Esophagus squamous epithelium (tissue), 5 donors: ENCODE measurements at places on chromosomes 6 and 20.

DNA sequence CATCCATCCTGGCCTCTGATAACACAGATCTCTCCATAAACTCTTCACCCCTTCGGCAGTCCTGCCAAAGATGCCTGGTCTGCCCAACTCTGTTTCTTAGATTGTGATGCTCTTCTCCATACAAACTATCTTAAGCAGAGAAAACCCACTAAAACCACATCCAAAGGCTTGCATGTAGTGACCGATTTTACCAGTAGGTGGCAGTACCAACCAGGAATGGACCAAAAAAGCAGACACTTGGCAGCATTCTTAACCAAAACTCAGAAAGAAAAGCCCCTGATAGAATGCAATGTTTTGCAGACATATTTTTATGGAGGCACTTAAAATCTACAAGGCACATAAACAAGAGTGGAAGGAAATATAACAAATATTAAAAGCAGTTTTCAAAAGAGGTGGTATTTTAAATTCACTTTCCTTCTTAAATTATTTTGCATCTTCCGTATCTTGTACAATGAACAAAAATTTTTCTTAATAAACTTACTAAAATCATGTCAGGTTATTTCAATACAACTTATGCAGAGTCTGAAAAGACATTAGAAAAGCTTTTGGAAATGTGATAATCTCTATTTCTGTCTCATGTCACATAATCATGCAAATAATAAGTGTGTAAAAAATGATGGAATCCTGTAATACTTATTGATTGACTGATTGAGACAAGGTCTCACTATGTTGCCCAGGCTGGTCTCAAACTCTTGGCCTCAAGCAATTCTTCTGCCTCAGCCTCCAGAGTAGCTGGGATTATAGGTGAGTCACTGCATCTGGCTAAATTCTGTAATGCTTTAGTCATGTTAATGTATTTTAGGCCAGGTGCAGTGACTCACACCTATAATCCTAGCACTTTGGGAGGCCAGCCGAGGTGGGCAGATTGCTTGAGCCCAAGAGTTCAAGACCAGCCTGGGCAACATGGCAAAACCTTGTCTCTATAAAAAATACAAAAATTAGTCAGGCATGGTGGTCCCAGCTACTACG lies 29.4 kb downstream of the LRP11 start:
- no peak for DNase-seq

DNA sequence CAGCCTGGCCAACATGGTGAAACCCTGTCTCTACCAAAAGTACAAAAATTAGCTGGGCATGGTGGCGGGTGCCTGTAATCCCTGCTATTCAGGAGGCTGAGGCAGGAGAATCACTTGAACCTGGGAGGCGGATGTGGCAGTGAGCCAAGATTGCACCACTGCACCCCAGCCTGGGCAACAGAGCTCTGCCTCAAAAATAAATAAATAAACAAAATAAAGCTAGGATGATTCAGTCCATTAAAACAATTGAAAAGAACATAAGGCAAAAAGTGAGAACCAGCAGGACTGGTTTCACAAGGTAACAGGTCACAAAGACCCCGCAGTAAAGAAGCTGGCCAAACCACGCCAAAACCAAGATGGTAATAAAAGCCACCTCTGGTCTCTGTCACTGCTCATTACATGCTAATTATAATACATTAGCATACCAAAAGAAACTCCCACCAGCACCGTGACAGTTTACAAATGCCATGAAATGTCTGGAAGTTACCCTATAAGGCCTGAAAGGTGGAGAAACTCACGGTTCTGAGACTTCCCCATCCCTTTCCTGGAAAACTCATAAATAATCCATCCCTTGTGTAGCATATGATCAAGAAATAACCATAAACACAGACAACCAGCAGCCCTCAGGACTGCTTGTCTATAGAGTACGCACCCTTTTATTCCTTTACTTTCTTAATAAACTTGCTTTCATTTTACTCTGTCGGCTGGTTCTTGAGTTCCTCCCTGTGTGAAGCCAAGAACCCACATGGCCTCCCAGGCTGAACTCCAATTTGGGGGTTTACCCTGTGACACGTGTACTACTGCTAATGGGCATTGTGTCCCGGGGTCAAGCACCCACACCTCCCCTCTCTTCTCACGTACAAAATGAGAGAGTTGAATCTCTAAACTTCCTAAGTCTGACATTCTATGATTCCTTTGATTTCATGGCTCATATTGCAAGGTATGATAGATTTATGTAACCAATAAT lies 10.2 kb downstream of the LAMA4 start:
- DNase-seq = no peak

DNA sequence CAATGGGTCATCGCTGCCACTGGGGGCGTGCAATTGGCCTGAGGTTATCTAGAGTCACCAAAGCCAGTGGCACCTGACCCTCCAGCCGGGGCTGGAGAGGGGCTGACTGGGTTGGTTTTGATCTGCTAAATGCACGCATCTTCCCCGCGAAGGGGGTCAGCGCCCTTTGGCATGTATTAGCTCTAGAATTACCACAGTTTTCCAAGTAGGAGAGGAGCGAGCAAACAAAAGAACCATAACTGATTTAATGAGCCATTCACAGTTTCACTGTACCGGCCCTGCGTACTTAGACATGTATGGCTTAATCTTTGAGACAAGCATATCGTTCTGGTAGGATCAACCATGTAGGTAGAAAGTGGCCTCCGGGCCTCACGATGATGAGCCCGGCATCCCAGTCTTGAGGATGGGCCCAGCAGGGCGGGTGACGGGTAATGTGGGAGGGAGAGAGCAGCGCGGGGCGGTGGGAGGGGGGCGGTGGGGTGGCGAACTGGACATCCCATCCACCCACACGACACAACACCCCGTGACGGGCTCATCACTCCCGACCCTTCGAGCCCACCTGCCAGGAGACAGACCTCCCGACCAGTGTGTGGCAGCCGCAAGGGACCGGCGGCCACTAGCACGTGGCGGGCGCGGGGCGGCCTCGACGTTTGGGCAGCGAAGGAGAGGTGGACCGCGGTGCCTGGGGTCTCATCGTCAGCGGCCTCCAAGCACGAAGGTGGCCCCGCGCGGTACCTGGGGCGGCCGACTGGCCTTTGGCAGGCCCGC lies 1957.5 kb upstream of the DEFB115 start:
- no peak for DNase-seq

DNA sequence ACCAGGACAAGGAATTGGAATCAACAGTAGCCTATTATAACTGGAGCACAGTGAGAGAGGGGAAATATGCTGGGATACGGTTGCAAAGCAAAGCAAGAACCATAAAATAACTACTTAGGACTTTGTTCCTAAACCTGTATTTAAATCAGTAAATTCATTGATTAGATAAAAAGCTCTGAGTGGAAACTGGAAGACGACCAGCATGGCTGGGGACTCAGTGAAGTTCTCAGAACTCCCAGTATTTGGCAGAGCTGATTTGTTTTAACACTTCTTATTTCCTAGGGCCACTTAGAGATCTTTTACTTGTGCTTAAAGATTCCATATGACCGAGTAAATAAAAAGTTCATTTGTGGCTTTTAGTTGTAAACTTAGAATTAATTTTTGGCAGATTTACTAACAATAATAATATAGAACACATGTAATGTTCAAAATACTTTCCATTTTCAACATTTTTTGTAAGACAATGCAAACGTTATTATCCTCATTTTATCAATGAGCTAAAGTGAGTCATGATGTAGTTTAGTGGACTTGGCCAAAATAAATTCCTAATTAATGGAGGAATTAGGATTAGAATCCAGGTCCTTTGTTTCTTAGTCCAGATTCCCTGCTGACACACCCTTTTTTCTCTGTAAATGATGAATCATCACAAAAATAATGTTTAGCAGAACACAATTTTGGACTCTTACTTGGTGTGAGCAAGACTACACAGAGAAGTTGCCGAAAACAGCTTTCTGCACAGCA lies 392.9 kb downstream of the GJA1 start:
- DNase-seq = no peak

- no peak for DNase-seq
These were observed 17.5 kb upstream of the FAM110A start for GRCh38 chr20:815914-816606.

GRCh38 chr6:34947561-34947960 lies 58.5 kb downstream of the ANKS1A start:
- no peak for DNase-seq

- DNase-seq = no peak
These were observed 29.7 kb upstream of the EXOC2 start for GRCh38 chr6:722608-723007.

DNA sequence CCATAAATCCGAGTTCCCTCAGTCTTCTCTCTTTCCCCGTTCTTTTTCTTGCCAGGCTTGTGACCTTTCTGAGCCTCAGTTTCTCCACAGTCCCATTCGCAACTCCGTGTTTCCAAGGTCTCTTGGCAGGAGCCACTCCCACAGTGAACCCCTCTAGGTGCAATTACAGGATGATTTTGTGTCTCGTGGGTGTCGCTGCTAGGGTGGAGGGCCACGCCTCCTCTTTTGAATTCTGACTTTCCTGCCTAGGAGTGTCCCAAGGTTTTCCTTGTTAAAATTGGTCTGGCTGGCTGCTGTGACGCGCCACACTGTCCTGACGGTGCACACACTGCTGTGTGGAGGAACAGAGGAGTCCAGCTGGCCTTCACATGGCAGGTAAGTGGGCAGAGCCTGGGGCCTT lies at the start of gene TGM6:
Gene TGM6, plus strand, starts transcription at position 301 of the 400 bp plus-strand sequence. Its CDS starts 68 bp downstream, at position 369.
- DNase-seq = no peak

- DNase-seq = no peak
These were observed 71.7 kb downstream of the RCAN2 start for GRCh38 chr6:46419576-46420002.

GRCh38 chr6:83514866-83515466 lies 2.6 kb downstream of the PRSS35 start:
- no peak for DNase-seq

GRCh38 chr20:35226126-35226883 lies at the start of gene MMP24:
MMP24 (plus strand) TSS chr20:35226690; CDS start chr20:35226739, 49 bp downstream.
- no peak for DNase-seq

DNA sequence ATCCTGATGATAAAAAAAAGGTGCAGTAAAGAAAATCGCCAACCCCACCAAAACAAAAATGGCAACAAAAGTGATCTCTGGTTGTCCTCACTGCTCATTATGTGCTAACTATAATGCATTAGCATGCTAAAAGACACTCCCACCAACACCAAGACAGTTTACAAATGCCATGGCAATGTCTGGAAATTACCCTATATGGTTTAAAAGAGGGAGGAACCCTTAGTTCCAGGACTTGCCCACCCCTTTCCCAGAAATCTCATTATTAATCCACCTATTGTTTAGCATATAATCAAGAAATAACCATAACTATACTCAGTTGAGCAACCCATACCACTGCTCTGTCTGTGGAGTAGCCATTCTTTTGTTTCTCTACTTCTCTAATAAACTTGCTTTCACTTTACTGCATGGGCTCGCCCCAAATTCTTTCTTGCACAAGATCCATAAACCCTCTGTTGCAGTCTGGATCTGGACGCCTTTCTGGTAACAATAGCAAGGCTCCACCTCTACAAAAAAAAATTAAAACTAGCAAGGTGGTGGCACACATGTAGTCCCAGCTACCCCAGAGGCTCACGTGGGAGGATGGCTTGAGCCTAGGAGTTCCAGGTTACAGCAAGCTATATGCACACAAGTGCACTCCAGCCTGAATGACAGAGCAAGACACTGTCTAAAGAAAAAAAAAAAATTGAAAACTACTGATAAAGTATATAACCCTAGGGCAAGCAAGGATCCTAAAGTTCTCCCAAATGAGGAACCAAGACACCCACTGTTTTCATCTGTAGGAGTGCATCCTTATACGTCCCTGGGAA lies 278.8 kb upstream of the JARID2 start:
- no peak for DNase-seq
